ENCODE measurements at places on chromosomes 6 and 20.

DNA sequence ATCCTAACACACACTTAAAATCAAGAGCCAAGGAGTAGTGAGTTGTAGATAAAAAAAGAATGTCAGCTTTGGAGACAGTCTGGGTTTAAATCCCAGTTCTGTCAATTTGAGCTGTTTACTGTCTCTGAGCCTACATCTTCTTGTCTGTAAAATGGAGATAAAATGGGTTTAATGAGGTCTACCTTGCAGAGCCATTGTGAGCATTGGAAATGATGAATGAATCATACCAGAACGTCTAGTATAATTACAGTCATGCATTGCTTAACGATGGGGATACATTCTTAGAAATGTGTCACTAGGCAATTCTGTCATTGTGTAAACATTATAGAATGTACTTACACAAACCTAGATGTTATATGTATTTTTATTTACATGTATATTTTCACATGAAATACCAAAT is 17.6 kb upstream of the SGK2 start:
- DNase-seq, result no peak

DNA sequence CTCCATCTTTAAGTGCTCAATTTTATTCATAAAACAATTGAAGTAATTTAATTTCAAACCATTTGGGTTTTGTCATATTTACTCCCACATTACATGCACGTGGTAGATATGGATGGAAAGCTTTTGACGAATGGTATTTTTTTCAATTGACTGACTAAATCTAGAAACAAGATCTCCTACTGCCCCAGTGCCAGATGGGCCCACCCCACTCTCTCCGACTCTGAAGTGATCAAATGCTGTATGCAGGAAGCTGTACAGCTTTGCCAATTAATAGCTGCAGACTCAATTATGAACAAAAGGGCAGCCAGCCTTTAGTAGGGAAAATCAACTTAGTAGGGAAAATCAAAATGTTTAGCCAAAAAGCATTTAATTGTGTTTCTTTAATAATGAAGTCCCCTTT is 46.2 kb downstream of the PACRG start:
- DNase-seq, result no peak

GRCh38 chr20:17498641-17499040 is 32.5 kb downstream of the BFSP1 start:
- DNase-seq, result no peak

GRCh38 chr6:83633149-83633548 is 75.8 kb downstream of the SNAP91 start:
- DNase-seq, result no peak

- DNase-seq, result no peak
Measured at GRCh38 chr20:24441661-24442060, 27.8 kb upstream of the SYNDIG1 start.

DNA sequence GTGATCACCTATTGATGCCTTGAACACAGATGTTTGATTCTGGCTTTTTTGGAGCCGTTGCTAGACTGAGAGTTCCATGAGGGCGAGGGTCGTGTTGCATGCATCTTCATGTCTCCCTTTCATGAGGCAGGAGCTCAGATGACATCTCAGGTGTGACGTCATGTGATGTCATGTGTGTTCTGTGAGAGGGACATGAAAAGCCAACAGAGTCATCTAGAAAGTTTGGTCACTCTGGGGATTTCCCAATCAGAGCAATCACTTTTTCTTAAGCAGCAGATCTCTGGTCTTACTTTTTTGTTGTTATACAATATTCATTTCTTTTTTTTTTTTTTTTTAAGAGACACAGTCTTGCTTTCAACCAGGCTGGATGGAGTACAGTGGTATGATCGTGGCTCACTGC is 411.8 kb downstream of the PREX1 start:
- DNase-seq, result no peak

DNA sequence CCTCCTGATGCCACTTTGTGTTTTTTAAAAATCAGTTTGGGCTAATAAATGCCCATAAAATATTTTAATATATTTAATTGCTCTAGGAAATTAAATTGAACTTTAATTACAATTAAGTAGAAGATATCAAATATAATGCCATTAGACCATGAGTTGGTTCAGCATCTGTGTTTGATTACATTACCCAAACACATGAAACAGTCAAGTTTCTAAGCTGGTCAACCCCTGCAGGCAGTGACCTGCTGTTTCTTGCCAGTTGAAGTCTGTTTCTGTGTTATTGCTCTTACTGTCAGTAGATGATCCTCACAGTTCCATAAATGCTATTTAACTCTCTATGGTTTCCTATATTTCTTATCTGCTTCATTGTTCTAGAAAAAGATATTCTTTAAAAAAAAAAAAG is 9.7 kb upstream of the TENT5A start:
- no peak for DNase-seq

GRCh38 chr6:84801250-84801649 is 36.9 kb upstream of the TBX18 start:
- no peak for DNase-seq

- DNase-seq, result no peak
Measured at GRCh38 chr6:130009146-130009545, 9.2 kb upstream of the L3MBTL3 start.

- no peak for DNase-seq
Measured at GRCh38 chr6:20334962-20335361, 66.7 kb upstream of the E2F3 start.

DNA sequence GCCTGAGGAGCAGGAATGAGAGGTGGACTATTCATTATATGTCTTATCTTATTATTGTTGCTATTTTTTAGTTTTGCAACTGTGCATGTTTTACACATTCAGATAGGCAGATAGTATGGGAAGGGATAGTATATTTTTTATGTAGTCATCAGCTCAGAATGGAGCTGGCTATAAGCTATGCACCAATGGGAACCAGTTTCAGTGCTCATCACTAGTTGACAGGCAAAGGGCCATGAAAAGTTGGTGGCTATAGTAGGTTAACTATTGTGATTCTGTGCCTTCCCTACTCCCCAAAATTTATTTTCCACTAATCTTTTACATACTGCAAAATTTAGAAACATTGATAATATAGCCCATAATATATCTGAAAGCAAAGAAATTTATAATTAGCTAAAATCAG is 5.3 kb upstream of the UBD start:
- DNase-seq, result no peak

DNA sequence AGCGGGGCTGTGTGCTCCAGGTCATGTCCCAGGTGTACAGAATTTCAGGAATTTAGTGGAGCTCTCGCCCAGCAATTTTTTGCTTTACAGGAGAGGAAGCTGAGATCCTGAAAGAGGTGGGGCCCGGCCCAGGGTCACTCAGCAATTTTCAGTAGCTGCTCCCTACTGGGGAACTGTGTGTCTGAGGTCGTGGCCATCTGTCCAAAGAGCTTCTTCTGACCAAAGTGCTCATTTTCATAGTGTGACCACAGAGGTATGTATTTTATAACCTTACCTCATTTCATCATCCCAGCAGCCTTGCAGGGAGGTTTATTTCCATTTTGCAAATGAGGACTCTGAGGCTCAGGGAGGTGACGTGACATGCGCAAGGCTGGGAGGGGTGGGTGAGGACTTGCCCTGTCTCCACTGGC is 46.3 kb downstream of the FAM209B start:
- no peak for DNase-seq

- DNase-seq, result no peak
Measured at GRCh38 chr20:18188434-18188833, 50.8 kb downstream of the KAT14 start.

DNA sequence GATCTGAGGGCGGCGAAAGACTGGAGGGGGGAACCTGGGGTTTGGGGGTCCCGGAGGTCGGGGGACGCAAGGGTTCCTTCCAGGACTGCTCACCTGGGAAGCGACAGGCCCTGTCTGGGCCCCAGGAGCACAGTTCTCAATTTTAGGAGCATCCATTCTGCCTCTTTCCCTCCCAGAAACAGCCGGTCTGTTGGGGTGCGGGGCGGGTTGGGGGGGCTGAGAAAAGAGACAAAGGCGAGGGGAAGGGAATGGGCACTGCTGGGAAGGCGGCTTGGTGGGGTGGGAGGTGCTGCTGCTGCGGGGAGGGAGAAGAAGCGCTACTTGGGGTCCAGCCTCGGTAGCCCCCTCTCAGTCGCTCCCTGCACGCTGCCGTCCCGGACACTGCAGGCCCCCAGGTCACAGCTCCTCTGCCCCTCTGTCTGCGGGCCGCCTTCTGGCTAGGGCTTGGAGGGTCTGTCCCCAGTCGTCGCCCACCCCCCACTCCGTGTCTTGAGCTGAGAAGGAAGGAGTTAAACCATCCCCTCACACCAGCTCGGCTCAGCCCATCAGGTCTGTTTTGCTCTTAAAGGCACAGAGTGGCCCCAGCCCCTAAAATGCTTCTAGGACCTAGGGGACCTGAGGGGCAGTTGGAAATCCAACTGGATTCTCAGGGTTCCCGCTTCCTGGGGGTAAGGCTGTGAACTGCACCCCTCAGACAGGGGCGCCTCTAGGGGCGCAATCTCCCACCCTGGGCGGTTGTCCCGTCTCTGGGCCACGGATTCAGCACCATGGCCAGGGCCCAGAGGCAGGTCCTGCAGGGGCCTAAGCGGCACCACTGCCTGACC is 690 bp downstream of the GDAP1L1 start:
- DNase-seq, result no peak
